ENCODE measurements at places on chromosomes 16 and 17.
A peak's percentile ranks its signal among the peaks of the same experiment; 100 is the strongest.

DNA sequence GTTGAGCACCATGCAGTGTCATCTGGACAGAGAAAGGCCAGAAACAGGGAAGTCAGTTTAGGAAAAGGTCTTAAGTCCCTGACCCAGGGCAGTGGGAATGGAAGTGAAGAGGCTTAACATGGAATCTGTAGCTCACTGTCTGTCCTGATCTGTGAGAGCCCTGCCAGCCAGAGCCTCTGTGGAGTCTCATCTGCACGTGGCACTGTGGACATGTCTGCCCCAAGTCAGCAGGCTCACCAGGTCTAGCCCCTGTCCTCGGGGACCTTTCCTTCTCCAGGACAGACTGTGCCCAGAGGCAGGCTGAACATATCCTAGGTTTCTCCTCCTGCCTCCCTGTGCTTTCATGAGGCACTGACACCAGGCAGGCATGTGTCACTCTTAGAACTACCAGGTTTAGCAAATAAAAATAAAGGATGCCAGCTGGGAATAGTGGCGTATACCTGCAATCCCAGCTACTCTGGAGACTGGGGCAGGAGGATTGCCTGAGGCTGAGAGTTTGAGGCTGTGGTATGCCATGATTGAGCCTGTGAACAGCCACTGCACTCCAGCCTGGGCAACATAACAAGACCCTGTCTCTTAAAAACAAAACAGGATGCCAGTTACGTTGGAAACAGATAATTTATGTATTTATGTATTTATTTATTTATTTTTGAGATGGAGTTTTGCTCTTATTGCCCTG lies 22.4 kb downstream of the UNK start:
- DNase-seq, result no peak

GRCh38 chr16:9407206-9407758 lies 315.8 kb downstream of the HAPSTR1 start:
- no peak for DNase-seq

- peak; percentile 70 for DNase-seq
These were observed 2.4 kb downstream of the CRAMP1 start for GRCh38 chr16:1614456-1615102.

DNA sequence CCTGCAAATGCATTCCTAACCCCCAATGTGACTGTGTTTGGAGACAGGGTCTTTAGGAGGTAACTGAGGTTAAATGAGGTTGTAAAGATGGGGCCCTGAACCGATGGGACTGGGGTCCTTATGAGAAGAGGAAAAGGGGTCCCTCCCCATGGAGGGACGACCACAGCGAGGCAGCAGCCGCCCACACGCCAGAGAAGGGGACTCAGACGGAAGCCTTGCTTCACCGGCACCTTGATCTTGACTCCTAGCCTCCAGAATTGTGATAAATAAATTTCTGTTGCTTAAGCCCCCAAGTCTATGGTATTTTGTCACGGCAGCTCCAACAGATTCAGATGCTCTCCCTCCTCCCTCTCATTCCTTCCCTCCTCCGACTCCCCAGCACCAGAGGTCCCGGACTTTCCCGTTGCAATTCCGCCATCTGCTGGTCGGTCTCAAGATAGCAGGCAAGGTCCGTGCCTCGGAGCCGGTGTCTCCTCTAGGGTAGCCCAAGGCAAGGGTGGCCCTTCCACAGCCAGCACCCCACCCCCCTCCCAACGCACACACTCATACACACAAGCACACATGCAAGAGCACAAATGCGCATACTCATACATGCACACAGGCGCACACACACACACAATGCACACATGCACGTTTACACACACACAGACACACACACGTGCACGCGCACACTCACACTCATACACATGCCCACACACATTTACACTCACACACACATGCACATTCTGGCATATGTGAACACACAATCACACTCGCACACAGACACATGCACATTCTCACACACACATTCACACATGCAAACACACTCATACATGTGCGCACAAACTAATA lies 23.1 kb upstream of the C16orf78 start:
- DNase-seq, result peak; percentile 75
